Suprapubic skin (tissue), 4 donors: ENCODE measurements at places on chromosomes 12 and 14. TPM values are rescaled to one million over a fixed set of nuclear protein-coding genes. Genes with fewer than 3 reads are reported as not detected.

Gene ANKRD33
- not detected for total RNA-seq

Gene KCNA5
- not detected for total RNA-seq

Gene PSMA6
- total RNA-seq: 80.4 TPM

Gene OAS2
- 2.6 TPM for total RNA-seq

Gene BATF
- 4.2 TPM for total RNA-seq

Gene OR6C70
- total RNA-seq: not detected

Gene TMEM132C
- 1.7 TPM for total RNA-seq

Gene CABP1
- 0.47 TPM for total RNA-seq

Gene TAS2R13
- 2.6 TPM for total RNA-seq

Gene VRK1
- total RNA-seq: 9.3 TPM

Gene SDS
- total RNA-seq: not detected

Gene SLC25A47
- total RNA-seq: not detected

Gene KLHL42
- total RNA-seq: 20.5 TPM

Gene ACSS3
- 8.2 TPM for total RNA-seq

Gene OR6C2
- total RNA-seq: 1.3 TPM

Gene C12orf54
- total RNA-seq: not detected

Gene GLS2
- 12.6 TPM for total RNA-seq

Gene C14orf132
- 16.2 TPM for total RNA-seq

Gene CD9
- 548 TPM for total RNA-seq

Gene CCDC197
- total RNA-seq: not detected

Gene NANOG
- total RNA-seq: not detected

Gene TAS2R9
- not detected for total RNA-seq
